ENCODE measurements at places on chromosomes 6 and 20.
A peak's percentile ranks its signal among the peaks of the same experiment; 100 is the strongest.

GRCh38 chr20:44762466-44763140 lies 16.9 kb downstream of the KCNK15 start:
- DNase-seq, result no peak

DNA sequence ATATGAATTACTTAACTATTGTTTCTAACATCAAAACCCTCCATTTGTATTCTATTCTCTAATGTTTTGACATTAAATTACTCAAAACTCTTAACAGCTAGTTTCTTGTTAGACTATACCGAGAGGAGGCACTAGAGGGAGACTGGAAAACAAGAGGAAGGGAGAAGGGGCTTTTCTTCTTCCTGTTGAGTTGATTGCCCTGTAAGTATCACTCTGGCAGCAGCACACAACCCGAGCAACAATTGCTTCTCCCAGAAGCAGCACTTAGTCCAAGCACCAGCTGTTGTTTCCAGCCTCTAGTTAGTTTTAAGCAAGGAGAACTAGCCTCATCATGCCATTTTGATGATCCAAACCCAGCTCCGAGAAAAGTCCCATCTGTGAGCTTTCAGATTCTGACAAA lies 603.8 kb downstream of the PRKN start:
- peak; percentile 30 for DNase-seq

- no peak for DNase-seq
Observed at GRCh38 chr20:609371-609964, 641 bp downstream of the TCF15 start.

DNA sequence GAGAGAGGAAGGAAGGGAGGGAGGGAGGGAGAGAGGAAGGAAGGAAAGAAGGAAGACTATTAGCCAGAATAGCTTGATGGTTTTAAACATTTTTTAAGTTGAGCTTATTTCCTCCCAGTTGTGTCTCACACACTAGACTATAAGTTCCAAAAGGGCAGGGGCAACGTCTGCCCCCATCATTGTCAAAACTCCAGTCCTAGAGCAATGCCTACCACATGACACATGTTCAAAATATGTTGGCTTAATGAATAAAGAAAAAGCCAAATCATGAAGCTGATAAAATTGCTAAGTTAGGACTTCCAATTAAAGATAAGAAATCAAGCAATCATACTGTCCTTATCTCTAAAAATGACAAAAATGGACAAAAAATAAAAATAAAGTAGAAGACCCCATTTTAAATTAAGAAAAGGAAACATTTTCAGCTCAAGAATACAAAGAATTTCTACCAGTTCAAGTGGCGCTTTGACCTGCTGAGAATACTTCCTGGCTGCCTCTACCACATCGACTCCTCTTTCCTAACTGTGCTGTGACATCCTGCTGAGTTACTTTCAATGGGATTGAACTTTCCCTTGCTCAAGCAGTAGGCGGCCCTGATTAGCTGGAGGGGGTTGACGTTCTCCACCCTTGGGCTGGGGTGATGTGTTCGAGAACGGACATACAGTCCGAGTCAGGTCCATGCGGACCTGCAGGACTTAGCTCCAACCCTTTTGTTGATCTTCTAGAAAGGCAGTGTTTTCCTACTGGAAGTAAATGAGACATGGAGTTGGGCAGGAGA lies 283.9 kb upstream of the FOXQ1 start:
- DNase-seq, result no peak

GRCh38 chr6:524803-525202 lies 132.1 kb downstream of the HUS1B start:
- no peak for DNase-seq

- DNase-seq, result no peak
Observed at GRCh38 chr6:108850669-108851465, 2.6 kb downstream of the ARMC2 start.

DNA sequence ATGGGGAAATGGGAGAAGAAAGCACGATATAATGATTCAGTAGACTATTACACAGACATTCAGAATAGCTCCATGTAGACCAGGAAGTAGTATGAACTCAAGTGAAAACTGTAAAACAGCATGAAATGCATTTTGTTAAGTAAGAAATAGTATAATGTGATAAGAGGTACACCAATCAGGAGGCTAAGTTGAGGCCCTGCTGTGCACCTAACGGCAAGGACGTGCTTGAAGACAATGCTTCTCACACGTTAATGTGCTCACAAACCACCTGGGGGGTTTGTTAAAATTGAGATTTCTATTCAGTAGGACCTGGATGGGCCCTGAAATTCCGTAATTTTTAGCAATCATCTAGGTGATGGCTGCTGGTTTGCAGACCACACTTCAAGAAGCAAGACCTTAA lies 178.9 kb upstream of the SULF2 start:
- no peak for DNase-seq

- DNase-seq, result no peak
Observed at GRCh38 chr6:43724354-43724753, 36.8 kb upstream of the MRPS18A start.

GRCh38 chr20:60064554-60065196 lies 106.5 kb downstream of the CDH26 start:
- DNase-seq, result no peak

DNA sequence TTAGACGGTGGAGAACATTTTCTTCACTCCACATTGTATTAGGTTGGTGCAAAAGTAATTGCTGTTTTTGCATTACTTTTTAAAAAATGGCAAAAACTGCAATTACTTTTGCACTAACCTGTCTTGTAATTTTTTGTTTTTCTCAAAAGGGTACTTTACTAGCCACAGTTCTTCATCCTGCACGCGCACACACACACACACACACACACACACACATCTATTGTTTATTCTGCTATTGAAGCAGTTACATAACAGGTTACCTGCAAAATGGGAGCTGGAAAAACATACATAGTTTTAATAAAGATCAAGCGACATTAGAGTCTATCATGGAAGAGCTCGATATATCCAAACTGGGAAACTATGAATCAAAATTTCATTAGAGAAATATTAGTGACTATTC lies 235.2 kb downstream of the SIM1 start:
- no peak for DNase-seq

- DNase-seq, result no peak
Observed at GRCh38 chr6:47116606-47117005, 74.5 kb upstream of the ADGRF1 start.

GRCh38 chr6:135299256-135299655 lies 118.1 kb downstream of the MYB start:
- peak; percentile 51 for DNase-seq

- no peak for DNase-seq
Observed at GRCh38 chr6:24441599-24441904, 38.8 kb downstream of the MRS2 start.

All from fibroblast of mammary gland (primary cell).